ENCODE measurements at places on chromosomes 5 and 9. TPM values are rescaled to one million over a fixed set of nuclear protein-coding genes. Genes with fewer than 3 reads are reported as not detected.

GRCh38 chr5:154524859-154525258 is 46.8 kb upstream of the HAND1 start:
- DNase-seq = no peak

The GPRIN1 gene
- total RNA-seq = 0.27 TPM

The F2R gene
- 96.4 TPM for total RNA-seq

The IFNA6 gene
- total RNA-seq = not detected

The SPATA31E1 gene
- not detected for total RNA-seq

Measured in thoracic aorta (tissue), 2 donors.